Bone marrow (tissue), 2 donors: ENCODE measurements at places on chromosomes 4 and X.

DNA sequence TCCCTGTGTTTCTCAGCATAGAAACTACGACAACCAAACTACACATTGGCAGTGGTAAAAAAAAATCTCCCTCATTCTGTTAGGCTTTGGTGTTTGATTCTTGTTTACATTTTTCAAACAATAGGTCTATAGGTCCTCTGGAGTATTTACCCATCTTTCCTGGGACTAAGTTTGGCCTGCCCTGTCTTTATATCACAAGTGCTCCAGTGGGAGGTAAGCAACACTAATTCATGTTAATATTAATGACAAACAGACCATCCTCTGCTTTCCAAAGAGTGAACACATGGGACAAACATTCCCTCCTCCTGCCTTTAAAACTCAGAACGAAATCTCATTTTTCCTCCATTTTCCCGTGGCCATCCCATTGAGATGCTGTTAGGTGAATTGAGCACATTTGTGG is 514.1 kb upstream of the INTU start:
- no peak for DNase-seq

- no peak for DNase-seq
Observed at GRCh38 chr4:97507587-97508245, 635.6 kb downstream of the STPG2 start.

- DNase-seq, result no peak
Observed at GRCh38 chr4:2337896-2338295, 76.0 kb upstream of the MXD4 start.

GRCh38 chr4:28225689-28226353 is 1365.2 kb downstream of the STIM2 start:
- no peak for DNase-seq

- DNase-seq, result no peak
Observed at GRCh38 chr4:141133146-141133998, at the start of gene RNF150. TSS of gene RNF150 (minus strand) at chr4:141133469.

DNA sequence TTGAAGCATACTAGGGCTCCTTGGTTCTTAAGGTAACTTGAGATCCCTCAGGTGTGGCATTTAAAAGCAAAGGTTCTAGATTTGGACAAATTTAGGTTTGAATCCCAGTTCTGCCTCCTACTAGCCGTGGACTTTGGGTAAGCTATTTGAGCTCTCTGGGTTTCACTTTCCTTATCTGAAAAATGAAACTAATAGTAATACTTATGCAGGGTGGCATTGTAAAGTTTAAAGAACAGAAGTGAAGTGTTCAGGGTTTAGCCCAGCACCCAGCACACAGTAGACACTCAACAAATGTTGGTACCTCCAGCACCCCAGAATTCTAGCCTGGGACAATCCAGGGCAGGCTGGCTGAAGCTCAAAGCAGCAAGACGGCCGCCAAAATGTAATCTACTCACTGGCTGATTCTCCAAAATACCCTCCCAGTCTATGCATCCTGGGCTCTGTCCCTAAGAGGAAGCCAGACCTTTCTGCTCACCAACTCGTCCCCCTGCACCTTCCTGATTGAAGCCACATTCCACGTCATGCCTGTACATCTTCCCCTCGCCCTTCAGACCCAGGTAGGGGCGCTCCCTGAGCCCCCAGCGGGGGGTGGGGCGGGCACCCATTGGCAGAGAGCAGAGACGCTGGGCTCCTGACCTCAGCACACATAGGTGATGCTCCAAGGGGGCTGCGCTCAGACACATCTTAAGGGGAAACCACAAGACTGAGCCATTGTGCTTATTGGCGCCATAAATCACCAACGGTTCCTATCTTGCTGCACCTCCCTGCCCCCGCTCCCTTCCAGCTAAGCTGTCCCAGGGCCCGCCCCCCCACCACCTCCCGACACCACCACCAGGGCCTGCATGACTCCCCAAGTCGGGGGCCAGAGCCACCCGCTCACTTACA is 160.6 kb downstream of the BCOR start:
- peak; percentile 27 for DNase-seq

DNA sequence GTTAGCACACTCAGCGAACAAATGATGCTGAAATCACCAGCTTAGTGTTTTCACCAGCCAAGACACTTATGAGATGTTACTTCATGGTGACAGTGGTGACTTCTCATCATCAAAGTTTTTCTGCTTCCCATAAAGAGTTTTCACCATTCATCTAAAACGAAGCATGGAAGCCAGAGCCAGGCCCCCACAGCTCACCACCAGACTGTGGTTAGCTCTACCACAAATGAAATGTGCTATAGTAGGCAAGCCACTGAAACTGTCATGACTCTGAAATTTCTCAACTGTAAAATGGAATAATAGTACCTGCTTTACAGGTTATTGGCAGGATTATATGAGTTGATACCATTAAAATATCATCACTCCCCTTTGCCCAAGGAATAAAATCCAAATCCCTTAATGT is 56.4 kb upstream of the HHIP start:
- no peak for DNase-seq

DNA sequence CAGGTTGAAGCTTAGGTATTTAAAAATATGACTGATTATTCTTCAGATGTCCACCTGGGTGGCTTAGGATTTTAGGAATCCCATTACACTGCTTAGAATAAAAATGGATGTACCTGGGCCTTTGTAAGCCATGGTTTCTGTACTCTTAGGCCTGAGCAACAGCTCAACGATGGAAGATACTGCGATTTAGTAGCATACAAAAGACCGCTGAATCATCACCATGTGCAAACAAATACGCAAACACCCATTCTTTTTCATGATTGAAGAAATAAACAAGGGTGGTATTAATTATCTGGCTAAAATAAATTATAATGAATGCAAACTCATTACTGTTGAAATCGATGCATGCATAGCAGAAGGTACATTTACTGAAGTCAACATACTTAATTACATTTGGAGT is 188.9 kb downstream of the ZNF330 start:
- DNase-seq, result no peak

- no peak for DNase-seq
Observed at GRCh38 chrX:34467437-34467836, 189.6 kb downstream of the TMEM47 start.

GRCh38 chr4:8410066-8410625 is 30.4 kb downstream of the ACOX3 start:
- DNase-seq, result no peak

DNA sequence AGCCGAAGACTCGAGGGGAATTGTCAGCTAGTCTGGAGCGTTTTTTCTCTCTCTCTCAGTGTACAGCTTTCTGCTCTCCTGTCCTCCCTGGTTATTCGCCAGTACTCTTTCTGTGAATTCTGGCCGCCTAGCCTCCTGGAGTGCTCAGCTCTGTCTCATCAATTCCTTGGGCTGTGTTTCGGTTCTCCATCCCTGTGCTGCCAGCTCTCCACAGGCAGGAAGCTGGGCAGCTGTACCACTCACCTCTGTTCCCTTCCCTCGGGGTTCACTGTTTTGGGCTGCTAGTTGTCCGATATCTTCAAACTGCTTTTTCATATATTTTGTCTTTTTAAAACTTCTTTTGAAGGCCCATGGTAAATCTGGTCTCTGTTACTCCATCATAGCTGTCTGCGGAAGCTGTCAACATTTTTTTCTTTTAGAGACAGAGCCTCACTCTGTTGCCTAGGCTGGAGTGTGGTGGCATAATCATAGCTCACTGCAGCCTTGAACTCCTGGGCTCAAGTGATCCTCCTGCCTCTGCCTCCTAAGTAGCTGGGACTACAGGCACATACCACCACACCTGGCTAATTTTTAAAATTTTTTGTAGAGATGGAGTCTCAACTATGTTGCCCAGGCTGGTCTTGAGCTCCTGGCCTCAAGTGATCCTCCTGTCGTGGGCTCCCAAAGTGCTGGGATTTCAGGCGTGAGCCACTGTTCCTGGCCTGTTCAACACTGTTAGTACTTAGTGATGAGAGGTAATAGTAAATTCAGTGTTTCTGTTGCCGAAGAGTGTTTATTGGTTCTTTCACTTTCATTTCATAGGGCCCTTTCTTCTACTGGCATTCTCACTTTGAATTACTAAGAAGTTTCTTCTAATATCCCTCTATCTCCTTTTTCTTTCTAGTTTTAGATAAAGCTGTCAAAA is 18.6 kb downstream of the ZCCHC4 start:
- no peak for DNase-seq

- no peak for DNase-seq
Observed at GRCh38 chr4:52833941-52834525, 28.1 kb upstream of the RASL11B start.

DNA sequence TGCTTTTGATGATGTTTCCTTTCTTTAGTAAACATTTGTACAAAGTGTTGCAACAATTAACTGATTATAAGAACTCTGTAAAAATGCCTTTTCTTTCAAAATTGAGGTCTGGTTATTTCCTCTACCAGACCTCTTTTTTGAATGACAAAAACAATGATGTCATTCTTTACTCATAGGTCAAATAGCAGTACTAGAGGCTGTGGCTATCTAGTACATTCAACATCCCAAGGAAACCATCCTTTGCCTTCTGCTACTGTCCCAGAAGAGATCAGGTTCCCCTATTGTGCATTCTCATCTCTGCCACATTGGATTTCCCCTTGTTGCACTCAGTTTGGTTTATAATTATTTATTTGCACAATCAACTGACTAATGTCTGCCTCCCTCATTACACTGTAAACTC is 19.1 kb upstream of the MAD2L1 start:
- DNase-seq, result no peak

GRCh38 chrX:65576160-65576559 is 41.6 kb upstream of the LAS1L start:
- no peak for DNase-seq

DNA sequence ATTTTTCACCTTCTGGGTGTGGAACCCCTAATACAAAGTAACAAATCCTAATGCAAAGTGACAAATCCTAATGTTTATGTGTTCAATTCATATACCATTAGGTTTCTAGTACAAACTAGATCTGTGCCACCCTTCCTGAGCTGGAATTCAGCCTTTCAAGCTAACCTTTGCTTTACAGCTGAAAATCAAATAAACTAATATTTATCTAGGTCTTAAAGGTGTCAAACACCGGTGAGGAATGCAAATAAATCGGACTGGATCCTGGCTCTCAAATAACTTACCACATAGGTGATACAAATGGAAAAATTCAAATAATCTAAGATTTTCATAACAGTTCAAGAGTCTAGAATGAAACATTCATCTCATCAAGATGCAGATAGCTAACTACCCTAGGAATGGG is 11.6 kb downstream of the IRF2 start:
- DNase-seq, result no peak

GRCh38 chr4:39232100-39232499 is 49.8 kb downstream of the WDR19 start:
- no peak for DNase-seq

- peak; percentile 47 for DNase-seq
Observed at GRCh38 chrX:1592470-1593142, 1.2 kb downstream of the AKAP17A start.

DNA sequence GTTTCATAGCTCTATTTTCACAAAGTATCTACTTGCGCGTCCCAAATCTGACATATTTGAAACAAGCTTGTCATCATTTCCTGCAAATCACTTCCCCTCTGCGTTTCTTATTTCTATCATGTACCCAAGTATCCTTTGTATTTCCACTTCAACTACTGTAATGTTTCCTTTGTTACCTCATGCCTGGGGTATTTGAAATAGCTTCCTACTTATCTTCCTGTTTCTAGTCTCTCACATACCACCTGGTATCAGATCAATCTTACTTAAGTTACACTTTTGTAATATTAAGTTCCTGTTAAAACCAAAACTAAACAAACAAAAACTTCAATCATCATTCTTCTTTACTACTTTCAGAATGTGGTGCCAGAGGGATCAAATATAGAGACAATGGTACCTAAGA is 93.6 kb upstream of the SMAD1 start:
- DNase-seq, result no peak

- DNase-seq, result no peak
Observed at GRCh38 chr4:121154103-121154515, 10.0 kb downstream of the TNIP3 start.

- no peak for DNase-seq
Observed at GRCh38 chr4:151784706-151785105, 23.9 kb upstream of the GATB start.

- no peak for DNase-seq
Observed at GRCh38 chrX:53704294-53704693, 17.8 kb upstream of the HUWE1 start.

GRCh38 chr4:152996111-152996571 is 60.0 kb downstream of the FHDC1 start:
- DNase-seq, result no peak

DNA sequence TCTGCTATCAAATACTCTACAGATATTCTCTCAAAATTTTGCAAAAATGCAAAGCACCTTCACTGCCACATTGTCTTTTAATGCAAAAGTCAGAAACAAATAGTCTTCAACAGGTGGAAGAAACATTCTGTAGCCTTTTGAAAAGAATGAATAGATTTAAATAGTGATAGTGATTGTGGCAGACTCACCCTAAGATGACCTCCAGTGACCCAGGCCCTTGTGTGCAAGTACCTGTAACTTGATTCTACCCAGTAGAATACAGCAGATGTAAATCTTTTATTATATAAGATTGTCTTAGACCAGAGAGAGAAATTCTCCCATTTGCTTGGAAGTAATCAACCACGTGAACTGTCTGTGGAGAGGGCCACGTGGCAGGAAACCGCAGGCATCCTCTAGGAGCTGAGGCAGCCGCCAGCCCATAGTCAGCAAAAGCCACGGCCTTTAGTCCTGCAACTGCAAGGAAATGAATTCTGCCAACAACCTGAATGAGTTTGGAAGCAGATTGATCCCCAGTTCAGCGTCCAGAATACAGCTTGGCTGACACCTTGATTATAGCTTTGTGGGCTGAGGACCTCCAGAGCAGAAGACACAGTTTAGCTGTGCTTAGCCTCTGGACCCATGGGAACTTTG is 272.5 kb downstream of the ARHGAP10 start:
- no peak for DNase-seq

DNA sequence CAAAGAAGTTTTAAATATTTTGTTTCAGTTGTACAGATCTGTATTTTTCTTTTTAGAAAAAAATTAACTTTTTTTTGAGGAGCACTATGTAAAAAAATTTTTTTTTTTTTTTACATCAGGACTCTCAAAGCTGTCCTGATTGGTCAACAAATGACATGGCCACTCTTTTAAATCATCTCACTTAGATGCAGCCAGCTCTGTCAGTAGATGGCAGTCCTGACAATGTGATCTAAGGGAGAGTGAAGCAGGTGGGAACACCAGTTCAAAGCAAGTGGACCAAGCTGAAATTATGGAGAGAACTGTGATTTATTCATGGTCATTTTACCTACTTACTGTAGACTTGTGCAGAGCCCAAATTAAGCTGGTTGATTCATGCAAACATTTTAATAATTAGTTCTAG is 174.7 kb upstream of the GPRIN3 start:
- no peak for DNase-seq

DNA sequence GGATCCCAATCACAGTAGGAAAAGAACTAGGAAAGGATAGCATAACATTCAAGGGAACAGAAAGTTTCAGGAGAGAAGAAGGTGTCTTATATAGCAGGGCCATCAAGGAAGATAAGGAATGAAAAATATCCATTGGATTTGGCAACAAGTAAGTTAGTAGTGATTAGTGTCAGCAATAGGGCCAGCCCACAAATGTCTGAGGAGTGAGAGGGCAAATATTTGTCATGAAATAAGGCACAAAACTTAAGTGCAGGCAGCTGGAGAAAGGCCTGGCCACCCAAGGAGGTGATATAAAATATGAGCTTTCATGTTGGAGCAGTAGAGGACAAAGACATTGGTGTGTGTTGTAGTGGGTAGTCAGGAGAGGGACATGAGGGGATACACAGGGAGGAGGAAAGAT is 132.1 kb downstream of the COL4A6 start:
- DNase-seq, result no peak
